ENCODE measurements at places on chromosomes 16 and 17.

DNA sequence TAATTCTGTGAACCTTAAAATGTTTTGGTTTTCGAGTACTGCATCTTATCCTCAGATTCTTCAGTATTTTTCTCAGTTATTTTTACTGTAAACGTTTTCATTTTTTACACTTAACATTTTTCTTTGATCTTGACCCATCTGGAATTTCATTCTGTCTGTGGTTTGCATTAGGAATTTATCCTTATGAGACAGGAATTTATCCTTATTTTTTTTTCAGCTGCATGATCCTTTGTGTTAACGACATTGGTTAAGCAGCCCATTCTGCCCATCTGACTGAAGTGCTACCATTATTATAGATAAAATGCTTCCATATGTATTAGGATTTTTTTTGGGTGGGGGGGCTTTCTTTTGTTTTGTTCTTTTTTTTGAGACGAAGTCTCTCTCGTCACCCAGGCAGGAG lies 41.0 kb downstream of the SNX29 start:
- no peak for DNase-seq

- no peak for DNase-seq
Measured at GRCh38 chr16:66211651-66212050, 154.8 kb upstream of the CDH5 start.

- DNase-seq: no peak
Measured at GRCh38 chr17:72422505-72423285, 301.9 kb downstream of the SOX9 start.

DNA sequence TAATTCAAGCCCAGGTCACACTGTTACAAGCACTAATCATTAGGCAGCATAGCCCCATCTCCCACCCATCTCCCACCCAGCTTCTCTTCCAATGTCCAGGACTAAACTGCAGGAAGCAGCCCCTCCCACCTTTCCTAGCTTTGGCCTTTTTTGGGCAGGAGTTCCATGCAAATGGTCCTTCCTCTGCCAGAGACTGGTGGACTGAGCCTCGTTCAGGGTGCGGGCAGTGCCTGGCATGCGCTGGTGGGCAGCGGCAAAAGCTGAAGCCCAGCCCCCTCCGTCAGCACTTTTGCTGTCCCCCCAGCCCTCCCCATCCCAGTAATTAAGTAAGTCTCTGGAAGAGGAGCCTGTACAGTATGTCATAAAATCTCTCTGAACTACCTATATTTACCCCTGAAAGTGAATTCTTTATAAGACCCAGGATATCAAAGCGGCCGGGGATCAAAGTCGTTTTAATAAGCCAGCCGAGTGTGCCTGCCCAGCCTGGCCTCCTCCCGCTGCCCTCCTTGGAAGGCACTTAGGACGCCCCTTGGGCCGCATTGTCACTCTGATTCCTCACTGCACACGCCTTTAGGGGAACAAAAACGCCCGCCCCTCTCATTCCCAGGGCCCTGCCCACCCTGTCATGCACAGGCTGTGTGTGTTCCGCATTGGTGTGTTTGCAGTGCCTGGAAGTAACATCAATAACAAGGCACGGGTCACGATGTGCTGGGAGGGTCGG lies 109.9 kb downstream of the IRX5 start:
- no peak for DNase-seq

GRCh38 chr17:16429083-16429482 lies 13.7 kb downstream of the TRPV2 start:
- no peak for DNase-seq

- peak; percentile 45 for DNase-seq
Measured at GRCh38 chr17:5049314-5049841, 14.2 kb upstream of the SLC52A1 start.

DNA sequence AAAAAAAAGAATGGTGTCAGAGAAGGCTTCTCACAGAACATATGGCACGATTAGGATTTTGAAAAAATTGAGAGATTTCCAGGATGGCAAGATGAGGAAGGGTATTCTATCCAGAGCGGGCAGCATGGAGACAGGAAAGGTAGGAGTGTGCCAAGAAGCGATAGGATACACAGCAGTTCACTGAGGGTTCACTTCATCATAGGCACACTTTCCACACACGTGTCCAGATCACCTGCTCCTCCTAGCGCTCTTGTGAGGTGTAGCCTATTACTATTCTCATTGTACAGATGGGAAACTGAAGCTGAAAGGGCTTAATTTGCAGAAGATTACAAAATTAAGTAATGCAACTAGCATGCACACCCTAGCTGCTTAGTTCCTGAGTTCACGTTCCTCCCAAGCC lies 6.2 kb upstream of the ELAC2 start:
- no peak for DNase-seq

DNA sequence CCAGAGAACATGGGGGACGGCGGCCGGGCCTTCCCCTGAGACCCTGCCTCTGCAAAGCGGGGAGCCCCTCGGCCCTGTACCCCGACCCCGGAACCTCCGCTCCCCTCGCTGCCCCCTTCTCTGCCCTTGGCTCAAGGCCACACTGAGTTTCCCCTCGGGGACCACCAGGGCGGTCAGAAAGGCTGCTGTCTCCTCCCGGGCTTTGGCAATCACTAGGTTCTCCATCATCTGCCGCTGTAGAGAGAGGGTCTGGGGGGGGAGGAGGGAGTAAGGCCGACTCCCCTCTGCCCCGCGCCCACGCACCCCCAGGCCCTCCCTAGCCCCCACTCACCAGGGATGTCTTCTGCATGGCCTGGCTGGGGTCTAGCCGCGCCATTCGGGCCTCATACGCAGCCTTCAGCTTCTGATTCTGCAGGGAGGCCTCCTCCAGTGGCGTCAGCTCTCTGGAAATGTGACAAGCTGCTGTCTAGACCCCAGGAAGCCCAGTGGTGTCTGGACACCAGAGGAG lies 8.4 kb downstream of the VPS9D1 start:
- no peak for DNase-seq

GRCh38 chr17:56608944-56609343 lies 15.4 kb downstream of the NOG start:
- DNase-seq: no peak
